ENCODE measurements at places on chromosomes 6 and 20. TPM values are rescaled to one million over a fixed set of nuclear protein-coding genes. Genes with fewer than 3 reads are reported as not detected.
A peak's percentile ranks its signal among the peaks of the same experiment; 100 is the strongest.

PI3 gene
- not detected for total RNA-seq

FRK gene
- total RNA-seq = 0.02 TPM

BPIFB1 gene
- not detected for total RNA-seq

PSORS1C1 gene
- total RNA-seq = 0.64 TPM

DNA sequence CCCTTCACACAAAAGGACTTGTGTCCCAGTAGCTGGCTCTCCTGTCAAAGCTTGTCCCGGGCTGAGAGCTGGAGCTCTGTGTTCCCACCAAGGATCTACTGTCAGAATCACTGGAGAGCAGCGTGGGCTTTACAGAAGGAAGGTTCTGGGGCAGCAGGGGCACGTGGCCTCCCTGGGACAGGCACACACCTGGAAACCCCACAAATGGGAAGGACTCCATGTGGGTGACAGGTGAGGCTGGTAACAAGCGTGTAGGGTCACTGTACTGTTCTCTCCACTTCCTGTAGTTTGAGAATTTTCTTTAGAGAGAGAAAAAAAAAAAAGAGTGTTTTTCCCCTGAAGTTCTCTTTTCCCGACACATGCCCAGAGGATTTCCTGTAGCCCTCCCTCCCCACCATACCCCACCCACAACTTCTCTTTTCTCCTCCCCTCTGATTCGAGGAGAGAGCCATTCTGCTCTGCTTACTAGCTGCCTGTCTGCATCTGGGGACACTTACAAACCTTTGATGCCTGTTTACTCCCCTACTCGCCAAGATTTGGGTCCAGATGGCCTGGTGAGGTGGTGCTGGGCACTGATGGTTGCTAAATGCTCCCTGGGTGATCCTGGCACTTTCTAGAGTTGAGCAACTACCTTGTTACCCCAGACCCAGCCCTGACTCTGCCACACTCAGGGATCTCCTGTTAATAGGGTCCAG lies 84.1 kb upstream of the SIRPA start:
- DNase-seq = no peak

DNA sequence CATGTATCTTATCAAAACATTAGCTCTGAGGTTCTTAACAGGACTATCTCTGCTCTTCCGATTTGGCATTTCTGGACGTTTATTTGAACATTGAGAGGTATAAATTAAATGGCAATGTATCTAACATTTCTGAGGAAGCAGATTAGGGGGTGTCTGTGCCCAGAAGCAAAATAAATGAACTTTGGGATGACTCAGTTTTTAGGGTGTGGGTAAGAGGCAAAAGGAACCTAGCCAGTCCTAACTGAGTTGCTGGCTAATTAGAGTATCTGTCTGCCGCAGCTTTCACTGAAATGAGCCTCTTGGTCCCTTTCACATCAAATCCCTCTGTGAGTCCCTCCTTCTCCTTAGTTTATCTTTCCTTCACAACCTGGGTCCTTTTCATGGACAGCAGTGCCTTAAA lies 1.1 kb downstream of the RNF144B start:
- DNase-seq = peak; percentile 9

DNA sequence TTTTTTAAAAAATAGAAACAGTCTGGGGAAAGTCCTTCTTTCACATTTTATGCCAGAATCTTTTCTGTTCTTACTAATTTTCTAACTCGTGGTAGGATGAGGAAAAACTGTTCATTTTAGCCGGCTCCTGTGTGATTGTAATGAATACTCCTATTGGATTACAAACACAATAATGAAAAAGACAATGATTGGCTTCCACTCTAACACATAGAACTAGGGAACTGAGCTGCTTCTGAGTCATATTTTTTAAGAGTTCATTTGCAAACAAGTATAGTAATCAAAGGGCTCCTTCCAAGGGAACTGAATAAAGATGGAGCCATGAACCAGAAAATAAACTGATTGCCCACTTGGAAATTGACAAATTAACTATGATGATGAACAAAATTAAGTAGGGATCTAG lies 265.3 kb upstream of the TCF21 start:
- DNase-seq = no peak

DNA sequence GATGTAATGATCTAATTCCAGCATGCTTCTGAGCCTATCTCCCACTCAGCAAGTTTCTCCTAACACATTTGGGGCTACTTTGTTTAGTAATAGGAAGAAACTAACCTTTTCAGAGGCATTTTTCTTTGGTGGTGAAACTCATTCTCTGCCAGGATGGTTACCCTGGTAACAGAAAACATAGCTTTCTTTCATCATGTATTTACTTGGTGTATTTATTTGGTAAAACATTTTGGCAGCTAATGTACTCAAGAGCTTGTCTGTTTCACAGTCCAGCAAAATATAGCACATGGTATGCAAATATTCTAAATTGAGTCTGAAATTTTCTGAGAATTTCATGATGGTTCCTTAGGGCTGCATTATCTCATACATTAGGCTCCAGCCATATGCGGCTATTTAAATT lies 100.0 kb downstream of the SLC35B3 start:
- DNase-seq = peak; percentile 4

- DNase-seq = peak; percentile 63
Observed at GRCh38 chr6:134480593-134480992, 162.7 kb upstream of the SGK1 start.

GRCh38 chr6:44415449-44415848 lies 27.9 kb downstream of the CDC5L start:
- no peak for DNase-seq

- DNase-seq = no peak
Observed at GRCh38 chr20:10861619-10862018, 187.8 kb upstream of the JAG1 start.

GRCh38 chr6:10723567-10723881 lies 654 bp downstream of the TMEM14C start:
- no peak for DNase-seq

GRCh38 chr20:49167811-49168507 lies 20.2 kb downstream of the STAU1 start:
- DNase-seq = no peak

DNA sequence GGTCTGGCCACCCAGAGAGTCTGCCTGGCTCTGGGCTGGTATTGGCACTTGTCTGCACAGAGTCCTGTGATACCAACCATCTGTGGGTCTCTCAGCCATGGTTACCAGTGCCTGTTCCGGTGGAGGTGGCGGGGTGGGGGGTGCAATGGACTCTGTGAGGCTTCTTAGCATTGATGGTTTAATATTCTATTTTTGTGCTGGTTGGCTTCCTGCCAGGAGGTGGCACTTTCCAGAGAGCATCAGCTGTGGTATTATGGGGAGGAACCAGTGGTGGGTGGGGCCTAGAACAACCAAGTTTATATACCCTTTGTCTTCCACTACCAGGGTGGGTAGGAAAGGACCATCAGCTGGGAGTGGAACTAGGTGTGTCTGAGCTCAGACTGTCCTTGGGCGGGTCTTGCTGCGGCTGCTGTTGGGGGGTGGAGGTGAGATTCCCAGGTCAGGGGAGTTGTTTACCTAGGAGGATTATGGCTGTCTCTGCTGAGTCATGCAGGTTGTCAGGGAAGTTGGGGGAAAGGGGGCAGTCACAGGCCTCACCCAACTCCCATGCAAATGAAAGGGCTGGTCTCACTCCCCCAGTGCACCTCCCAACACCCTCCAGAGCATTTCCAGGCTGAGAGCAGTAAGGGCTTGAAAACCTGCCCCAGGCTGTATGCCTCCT lies 117.5 kb downstream of the FLRT3 start:
- DNase-seq = peak; percentile 5

- no peak for DNase-seq
Observed at GRCh38 chr20:43388268-43389002, 69.3 kb upstream of the SRSF6 start.

DNA sequence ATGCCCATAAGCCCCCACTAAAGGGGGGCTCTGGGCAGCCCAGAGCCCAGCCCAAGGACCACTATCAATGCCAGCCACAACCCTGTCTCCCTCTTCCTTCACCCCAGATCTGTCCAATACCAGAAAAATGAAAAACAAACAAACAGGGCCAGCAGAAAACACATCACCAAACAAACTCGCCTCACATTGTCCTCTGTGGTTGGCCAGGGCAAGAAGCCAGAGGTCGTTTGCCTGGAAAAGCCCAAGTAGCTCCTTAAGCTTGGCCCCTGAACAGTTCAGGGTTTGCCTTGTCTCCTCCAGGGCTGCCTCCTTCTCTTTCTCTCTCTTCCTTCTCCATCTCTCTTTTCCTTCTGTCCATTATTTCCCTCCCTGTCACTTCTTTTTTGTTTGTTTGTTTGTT lies 10.1 kb upstream of the SCUBE3 start:
- no peak for DNase-seq

DNA sequence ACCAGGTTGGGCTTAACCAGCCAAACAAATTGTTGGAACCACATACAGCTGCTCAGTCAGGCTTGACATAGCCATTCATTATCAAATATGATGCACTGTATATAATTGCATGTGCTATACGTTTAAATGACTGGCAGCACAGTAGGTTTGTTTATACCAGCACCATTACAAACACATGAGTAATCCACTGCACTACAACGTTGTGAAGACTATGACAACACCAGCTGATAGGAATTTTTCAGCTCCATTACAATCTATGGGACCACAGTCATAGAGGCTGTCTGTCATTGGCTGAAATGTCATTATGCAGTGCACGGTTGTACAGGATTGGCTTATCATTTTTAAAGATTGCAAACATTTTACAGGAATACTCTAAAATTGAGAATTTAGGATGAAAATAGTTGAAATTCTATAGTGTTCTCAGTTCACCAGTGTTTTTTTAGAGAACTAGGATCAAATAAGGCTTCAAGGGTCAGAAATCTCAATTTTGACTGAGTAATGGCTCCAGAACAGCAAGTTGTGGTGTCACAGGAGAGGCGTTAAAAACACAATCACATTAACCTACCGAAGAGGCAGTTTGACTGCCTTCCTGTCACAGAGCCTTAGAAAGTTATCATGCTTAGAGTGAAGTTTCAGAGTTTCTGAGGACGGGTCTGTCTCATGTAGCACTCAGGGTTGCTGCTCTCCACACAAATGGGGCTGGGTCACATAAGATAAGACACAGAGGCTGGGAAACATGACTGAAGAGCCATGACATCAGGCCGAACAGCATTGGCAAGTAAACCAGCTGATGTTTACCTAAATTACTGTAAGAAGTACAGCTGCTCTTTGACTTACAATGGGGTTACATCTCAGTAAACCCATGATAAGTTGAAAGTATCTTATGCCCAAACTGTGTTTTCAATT lies 60.7 kb upstream of the SMLR1 start:
- no peak for DNase-seq

GRCh38 chr6:6180684-6181083 lies 139.8 kb downstream of the F13A1 start:
- DNase-seq = no peak

- no peak for DNase-seq
Observed at GRCh38 chr20:40168981-40169620, 519.9 kb downstream of the MAFB start.

- no peak for DNase-seq
Observed at GRCh38 chr20:24981282-24981681, 11.3 kb downstream of the APMAP start.

DNA sequence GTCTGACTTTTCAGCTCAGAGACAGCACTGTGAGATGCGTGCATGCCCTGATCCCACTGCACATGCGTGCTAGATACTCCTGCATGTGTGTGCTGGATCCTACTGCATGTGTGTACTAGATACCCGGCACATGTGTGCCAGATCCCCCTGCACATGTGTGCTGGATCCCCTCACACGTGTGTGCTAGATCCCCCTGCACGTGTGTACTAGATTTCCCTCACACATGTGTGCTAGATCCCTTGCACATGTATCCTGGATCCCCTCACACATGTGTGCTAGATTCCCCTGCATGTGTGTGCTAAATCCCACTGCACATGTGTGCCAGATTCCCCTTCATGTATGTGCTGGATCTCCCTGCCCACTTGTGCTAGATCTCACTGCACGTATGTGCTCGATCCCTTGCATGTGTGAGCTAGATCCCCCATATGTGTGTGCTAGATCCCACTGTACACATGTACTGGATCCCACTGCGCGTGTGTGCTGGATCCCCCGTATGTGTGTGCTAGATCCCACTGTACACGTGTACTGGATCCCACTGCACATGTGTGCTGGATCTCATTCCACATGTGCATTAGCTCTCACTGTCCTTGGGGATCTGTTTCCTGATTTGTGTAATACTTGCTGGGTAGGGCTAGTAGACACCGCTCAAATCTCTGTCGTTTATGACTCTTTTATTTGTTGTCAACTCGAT lies 214.6 kb downstream of the SMOC2 start:
- no peak for DNase-seq

- DNase-seq = no peak
Observed at GRCh38 chr6:121912905-121913304, 477.5 kb downstream of the GJA1 start.

DNA sequence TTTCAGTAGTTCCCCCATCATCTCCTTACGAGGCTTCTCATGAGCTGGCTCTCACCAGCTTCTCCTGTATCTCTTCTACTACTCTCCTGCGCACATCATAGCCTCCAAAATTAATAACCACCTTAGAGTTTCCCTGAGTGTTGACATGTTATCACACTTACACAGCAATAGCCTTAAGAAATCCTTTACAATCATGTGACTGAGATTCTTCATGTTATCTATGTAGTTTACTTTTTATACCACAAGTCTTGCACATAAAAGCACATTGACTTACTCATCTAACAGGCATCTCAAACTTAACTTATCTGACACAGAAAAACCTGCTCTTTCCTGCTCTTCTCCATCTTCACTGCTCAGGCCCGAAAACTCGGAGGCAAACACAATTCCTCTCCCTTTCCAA lies 103.7 kb upstream of the TAB2 start:
- DNase-seq = peak; percentile 21

- no peak for DNase-seq
Observed at GRCh38 chr20:5748246-5748645, 2.0 kb upstream of the SHLD1 start.

DNA sequence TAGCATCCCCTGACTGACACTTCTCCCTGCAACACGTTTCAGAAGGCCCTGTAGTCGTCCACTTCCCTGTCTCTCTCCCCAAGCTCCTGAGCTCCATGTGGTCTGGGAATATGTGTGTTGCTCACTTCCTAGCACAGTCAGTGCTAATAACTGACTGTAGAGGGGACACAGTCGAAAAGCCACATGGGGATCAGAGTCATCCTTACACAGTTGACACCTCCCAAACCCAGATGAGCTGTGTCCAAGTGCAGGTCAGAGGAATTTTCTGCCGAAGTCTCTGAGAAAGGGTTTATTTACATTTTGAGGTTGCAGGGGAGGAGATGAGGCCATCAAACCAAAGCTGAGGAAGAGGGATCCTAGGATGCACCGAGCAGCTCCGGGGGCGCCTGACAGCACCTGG lies 3.5 kb upstream of the ADAM33 start:
- no peak for DNase-seq

DNA sequence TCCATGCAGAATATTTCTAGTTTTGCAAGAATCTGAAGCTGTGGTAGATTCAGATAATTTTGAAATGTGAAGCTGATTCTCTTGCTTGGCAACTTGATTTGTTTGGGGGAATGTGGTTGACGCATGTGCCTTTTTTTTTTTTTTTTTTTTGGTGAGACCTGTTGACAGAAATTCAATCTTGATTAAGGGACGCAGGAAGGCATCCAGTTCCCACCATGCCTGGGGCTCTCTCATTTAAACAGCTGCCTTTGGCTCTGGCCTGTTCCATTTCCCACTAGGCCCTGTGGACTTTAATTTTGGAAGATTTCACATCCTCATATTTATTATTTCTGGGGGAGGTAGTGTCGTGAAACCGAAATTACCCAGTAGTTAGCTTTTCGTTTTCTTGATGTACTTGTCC lies 8.6 kb downstream of the TPX2 start:
- DNase-seq = no peak
